ENCODE measurements at places on chromosomes 16 and 17.

GRCh38 chr17:75601057-75601987 lies 13.7 kb downstream of the MYO15B start:
- DNase-seq, result peak; percentile 25

- no peak for DNase-seq
Measured at GRCh38 chr16:84595052-84595481, 22.8 kb downstream of the COTL1 start.

GRCh38 chr17:48016112-48016511 lies 21.5 kb downstream of the COPZ2 start:
- no peak for DNase-seq

GRCh38 chr17:81995463-81996231 lies 18.2 kb downstream of the ASPSCR1 start:
- no peak for DNase-seq

- no peak for DNase-seq
Measured at GRCh38 chr16:78249056-78249455, 149.6 kb downstream of the WWOX start.

- no peak for DNase-seq
Measured at GRCh38 chr17:8087075-8087951, at the start of gene ALOX12B. TSS of gene ALOX12B (minus strand) at chr17:8087716. CDS start at chr17:8087442, 274 bp downstream.

GRCh38 chr16:70589998-70590471 lies 56.3 kb upstream of the IL34 start:
- DNase-seq, result no peak

- no peak for DNase-seq
Measured at GRCh38 chr16:13866073-13866472, 53.9 kb upstream of the ERCC4 start.

DNA sequence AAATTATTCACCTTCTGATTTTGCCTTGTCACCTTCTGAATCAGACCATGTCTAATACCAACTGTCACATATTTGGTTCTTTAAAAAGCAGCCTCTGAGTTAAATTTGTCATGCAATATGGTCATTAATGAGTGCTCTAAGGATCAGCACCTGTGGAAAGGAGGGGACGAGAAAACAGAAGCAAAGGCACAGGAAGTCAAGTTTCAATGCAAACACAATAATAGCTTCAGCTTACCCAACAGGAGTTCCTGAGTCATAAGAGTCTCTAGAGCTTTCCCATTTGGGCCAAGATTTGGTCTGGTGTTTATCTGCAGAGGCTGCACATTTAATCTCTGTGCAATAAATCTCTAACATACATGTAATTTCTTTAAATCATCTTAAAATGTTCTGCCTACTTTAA lies 889.8 kb downstream of the CDH8 start:
- no peak for DNase-seq

GRCh38 chr17:77124192-77124889 lies 16.4 kb upstream of the SEC14L1 start:
- DNase-seq, result no peak

DNA sequence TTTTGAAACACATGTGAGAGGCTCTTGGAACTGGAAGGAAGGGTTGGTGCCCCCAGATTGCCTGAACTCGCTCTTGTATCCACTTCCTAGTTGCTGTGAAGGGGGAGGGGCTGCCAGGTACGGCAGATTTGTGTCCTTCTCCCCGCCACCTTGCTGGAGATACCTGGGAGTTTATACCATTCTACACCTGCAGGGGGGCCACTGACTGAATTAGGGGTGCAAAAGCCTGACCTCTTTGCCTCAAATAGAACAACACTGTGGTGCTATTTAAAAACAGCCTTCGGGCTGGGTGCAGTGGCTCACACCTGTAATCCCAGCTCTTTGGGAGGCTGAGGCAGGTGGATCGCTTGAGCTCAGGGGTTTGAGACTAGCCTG lies 35.1 kb upstream of the IL34 start:
- no peak for DNase-seq

- no peak for DNase-seq
Measured at GRCh38 chr16:13325396-13325795, 424.0 kb downstream of the SHISA9 start.

GRCh38 chr17:7839876-7840261 lies 5.9 kb downstream of the KDM6B start:
- DNase-seq, result no peak

DNA sequence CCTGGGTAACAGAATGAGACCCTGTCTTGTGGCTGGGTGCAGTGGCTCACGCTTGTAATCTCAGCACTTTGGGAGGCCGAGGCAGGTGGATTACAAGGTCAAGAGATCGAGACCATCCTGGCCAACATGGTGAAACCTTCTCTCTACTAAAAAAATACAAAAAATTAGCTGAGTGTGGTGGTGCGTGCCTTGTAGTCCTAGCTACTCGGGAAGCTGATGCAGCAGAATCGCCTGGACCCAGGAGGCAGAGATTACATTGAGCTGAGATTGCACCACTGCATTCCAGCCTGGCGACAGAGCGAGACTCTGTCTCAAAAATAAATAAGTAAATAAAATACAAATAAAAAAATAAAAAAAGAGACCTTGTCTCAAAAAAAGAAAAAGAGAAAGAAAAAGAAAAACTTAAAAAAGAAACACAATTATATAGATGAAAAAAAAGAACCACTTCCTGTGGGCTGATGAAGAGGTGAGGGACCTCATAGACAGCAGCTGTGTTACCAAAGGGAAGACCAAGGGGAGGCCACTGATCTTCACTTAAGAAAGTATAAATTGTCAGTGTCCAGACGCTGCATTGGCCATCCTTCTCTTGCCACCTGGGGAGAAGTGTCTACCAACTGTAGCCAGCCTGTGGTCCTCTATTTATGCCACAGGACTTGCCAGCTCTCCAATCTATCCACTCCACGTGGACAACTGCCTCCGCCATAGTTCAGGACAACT lies 24.4 kb upstream of the SMG1 start:
- DNase-seq, result no peak

DNA sequence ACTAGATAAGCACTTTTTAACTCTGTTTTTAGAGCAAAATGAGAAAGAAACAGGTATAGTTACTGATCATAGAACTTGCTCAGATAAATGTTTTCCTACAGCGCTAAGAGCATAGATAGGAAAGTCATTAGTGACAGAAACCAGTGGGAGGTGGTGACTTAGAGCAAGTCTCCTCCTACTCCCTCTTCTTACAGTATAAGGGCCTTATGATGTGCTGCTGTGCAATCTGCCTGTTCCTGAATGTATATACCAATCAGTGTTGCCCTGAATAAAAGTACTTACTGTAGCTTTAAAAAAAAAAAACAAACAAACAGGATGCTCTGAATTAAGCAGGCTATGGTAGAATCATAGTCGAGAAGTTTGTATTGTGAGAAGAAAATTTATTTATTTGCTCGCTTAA lies 23.3 kb upstream of the RASL10B start:
- no peak for DNase-seq

GRCh38 chr16:15038689-15039088 lies 17.2 kb downstream of the NTAN1 start:
- no peak for DNase-seq

DNA sequence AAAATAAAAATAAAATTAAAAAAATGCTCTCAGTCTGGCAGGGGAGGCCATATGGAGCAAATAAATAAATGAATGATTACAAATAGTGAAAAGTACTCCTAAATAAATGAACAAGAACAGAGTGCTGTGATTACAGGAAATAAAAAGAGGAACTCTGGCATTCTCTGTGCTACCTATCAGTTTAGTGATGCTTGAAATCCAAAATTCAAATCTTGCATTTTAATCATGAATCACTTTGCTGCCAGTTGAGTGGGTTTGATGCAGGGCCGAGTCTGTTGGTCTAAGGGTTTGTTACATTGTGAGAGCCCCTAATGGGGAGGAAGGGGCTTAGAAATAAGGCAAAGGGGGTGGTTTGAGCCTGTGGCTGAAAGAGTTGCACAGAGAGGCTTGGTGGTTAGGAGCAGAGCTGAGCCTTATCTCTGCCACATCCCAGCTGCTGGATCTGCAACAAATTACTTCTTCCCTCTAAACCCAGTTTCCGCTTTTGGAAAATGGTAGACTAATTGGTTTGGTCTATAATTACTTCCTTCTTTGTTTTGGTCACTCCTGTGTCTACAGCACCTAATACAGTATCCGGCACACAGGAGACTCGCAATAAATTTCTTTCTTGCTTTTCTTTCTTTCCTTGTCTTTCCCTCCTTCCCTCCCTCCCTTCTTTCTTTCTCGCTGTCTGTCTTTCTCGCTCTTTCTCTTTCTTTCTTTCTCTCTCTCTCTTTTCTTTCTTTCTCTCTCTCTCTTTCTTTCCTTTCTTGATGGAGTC lies 6.3 kb upstream of the ABCC1 start:
- DNase-seq, result no peak

GRCh38 chr17:59399914-59400313 lies 68.5 kb downstream of the YPEL2 start:
- DNase-seq, result no peak

GRCh38 chr16:9123871-9124270 lies 32.4 kb downstream of the HAPSTR1 start:
- DNase-seq, result no peak

- no peak for DNase-seq
Measured at GRCh38 chr17:79216826-79217225, 142.2 kb downstream of the ENGASE start.

- no peak for DNase-seq
Measured at GRCh38 chr17:58974354-58974753, 132.3 kb downstream of the TRIM37 start.

- no peak for DNase-seq
Measured at GRCh38 chr16:19307587-19308241, 22.2 kb downstream of the CLEC19A start.

- DNase-seq, result no peak
Measured at GRCh38 chr17:27985736-27986399, 56.6 kb upstream of the NLK start.
